ENCODE measurements at places on chromosomes 11 and 22.

DNA sequence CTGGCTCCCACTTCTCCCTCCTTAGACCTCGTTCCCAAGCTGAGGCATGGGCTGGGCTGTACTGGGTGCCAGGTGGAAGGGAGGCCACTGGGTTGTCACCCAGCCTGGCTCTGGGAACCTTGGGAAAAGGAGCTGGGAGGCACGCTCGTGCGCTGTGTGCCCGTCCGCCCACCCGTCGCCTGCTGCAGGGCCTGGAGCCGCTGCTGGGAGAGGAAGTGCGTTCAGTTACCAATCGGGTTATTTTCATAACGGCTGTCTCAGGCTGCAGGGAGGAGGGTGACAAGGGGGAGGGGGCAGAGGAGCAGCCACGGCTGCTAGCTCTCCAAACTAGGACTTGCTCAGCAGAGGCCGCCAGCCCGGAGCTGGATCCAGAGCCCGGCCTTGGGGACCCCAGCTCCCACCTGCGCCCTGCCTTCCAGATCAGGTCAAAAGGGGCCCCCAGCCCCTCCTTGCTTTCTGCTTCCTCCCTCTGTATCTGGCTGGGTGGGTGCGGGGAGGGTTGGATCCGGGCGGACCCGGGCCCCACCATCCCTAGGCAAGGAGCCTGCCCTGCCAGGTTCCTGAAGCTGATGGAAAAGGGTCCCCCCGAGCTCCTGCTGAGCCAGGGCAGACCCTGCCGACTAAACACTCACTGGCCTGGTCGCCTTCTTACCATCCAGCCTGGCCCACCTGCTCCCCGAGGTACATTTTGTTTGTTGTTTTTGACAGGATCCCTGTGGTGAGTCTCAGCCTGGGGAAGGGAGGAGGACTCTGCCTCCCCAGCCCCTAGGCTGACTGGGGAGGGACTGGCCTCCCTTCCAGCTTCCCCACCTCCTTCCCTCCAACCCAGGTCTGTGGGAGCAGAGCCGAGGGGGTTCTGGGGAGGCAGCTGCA is 14.3 kb downstream of the DGKZ start:
- DNase-seq = peak; percentile 61

GRCh38 chr11:119668676-119669075 is 60.3 kb downstream of the NECTIN1 start:
- no peak for DNase-seq

DNA sequence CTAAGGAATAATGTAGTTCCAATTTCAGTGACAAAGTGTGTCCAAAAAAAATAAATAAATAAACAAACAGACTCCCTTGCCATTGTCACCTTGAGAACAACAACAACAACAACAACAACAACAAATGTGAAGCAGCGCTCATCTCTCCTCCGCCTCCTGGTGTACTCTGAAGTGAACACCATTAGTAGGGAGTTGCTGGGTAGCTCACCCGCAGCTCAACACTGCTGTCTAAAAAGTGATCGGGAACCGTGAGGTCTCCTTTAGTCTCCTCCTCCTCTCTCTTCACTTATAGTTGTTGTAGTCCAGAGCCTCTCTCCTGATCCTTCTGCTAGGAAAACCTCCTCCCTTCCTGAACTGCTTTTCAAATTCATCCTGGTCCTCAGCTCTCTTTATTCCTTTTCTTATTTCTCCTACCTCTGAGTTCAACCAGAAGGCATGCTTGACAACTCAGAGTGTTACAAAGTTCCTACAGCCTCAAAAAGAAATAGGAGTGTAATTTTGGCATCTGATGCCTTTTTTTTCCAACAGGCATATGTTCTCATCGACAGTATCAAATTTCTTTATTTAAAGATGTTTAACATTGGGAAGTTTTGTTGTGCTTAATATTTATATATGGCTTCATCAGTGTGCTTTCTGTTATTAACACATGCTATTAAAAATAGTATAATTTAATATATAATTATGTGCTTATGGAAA is 215.1 kb downstream of the PGR start:
- no peak for DNase-seq

- no peak for DNase-seq
These were observed 22.8 kb downstream of the LARGE1 start for GRCh38 chr22:33897448-33897835.

DNA sequence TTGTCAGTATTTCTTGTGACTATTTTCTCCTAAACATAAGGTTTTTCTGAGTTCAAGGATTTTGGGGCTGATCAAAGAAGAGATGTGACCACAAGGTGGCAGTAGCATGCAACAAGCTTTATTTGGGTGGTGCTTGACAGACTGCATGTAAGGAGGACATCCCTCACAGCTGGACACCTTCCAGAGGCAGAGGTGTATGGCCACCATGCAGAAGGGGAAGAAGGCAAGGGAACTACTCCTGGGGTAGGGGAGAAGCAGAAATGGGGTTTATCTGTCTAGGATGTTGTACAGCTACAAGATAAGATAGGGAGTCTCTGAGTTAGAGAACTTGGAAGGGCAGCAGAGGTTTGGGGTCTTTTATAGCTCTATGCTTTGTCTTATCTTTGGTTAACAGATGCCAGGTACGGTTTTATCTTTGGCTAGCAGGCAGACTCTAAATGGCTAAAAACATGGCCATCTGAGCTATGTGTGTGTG is 5.1 kb upstream of the BIRC2 start:
- peak; percentile 89 for DNase-seq

- no peak for DNase-seq
These were observed 87.0 kb upstream of the THY1 start for GRCh38 chr11:119509969-119510401.

DNA sequence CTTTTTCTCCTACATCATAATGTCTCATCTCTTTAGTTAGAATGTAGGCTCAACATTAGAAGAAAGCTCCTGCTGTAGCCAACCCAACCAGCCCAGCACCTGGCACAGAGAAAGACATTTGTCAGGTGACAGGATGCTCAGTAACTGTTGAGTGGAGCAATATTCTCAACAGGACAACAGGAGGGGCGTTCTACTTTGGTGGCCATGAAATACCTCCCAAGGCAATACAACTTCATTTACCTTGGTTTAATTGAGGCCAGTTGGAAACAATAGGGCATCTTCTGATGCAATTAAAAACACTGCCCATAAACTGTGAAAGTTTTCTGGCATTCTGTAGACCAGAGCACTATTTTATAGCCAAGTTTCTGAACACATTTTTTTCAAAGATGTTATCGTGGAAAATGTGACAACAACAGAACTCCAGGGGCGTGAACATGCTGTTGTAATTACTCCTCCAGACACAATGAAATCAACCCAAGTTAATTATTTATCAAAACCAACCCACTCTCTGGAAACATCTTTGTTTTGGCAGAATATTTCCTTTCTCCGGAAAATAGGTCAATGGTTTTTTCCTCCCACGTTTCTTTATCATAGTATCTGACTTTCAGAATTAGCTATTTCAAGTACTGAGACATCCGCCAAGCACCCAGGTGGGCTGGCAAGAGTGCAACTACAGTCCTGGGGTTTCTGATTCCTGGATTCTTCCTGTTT is 538.1 kb downstream of the SOX6 start:
- DNase-seq = no peak

GRCh38 chr11:3223932-3224381 is 5.3 kb upstream of the MRGPRG start:
- no peak for DNase-seq

DNA sequence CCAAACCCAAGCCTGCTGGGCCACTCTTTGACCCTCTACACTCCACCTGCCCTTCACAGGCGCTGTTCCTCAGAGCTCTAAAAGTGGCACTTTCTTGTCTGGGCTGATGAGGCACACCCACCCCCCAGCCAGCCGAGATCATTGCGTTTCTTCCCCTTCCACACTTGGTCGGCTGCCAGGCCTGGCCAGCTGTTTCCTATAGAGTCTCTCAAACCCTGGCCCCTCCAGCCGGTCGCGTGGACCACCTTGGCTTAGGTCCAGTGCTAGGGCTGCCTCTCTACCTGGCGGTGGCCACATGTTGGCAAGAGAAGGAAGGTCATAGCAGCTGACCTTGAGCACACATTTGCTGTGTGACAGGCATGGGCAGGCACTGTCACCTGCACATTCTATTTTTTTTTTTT is 60.6 kb downstream of the PPP6R2 start:
- DNase-seq = no peak

DNA sequence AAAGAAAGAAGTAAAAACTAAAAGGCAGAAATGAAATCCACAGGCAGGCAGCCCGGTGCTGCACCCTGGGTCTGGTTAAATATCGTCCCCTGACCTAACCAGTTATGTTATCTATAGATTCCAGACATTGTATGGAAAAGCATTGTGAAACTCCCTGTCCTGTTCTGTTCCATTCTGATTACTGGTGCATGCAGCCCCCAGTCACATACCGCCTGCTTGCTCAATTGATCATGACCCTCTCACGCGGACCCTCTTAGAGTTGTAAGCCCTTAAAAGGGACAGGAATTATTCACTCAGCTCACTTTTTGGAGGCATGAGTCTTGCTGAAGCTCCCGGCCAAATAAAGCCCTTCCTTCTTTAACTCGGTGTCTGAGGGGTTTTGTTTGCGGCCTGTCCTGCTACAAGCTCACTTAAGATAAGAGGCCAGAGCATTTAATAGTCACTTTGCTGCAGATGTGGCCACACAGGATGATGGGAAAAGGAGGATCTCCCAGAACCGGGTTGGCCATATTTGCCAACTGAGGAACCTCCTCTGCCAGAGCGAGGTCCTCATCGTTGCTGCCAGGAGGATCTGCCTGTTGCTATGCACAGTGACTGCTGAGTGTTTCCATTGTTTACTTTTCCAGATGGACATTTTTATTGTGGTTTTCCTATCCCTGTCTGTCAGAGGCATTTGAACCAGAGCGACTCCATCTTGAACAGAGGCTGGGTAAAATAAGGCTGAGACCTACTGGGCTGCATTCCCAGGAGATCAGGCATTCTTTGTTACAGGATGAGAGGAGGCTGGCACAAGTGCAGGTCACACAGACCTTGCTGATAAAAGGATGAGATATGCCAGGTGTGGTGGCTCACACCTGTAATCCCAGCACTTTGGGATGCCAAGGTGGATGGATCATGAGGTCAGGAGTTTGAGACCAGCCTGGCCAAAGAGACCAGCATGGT is 10.2 kb downstream of the C11orf96 start:
- DNase-seq = no peak

DNA sequence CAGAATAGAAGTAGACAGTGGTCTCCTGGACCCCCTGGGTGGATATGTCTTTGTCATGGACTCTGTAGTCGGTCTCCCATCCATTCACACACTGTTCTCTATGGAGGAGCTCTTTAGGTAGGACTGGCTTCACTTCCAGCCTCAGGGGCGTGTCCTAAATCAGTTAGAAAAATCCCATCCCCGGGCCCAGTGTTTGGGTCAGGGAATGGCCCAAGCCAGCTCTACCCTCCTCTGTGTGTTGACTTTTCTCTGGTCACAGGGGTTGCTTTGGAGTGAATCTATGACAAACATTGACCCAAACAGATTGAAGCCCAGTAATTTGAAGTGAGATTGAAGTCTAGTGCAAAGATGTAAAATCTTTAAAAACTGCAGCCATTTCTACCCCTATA is 34.0 kb downstream of the WEE1 start:
- DNase-seq = no peak

Measured in CD4-positive, alpha-beta T cell (primary cell).